Left cardiac atrium (tissue), 4 donors: ENCODE measurements at places on chromosomes 1 and 21. TPM values are rescaled to one million over a fixed set of nuclear protein-coding genes. Genes with fewer than 3 reads are reported as not detected.
A peak's percentile ranks its signal among the peaks of the same experiment; 100 is the strongest.

Gene PDPN
- total RNA-seq = 14.3 TPM

Gene ENAH
- total RNA-seq = 79.0 TPM

DNA sequence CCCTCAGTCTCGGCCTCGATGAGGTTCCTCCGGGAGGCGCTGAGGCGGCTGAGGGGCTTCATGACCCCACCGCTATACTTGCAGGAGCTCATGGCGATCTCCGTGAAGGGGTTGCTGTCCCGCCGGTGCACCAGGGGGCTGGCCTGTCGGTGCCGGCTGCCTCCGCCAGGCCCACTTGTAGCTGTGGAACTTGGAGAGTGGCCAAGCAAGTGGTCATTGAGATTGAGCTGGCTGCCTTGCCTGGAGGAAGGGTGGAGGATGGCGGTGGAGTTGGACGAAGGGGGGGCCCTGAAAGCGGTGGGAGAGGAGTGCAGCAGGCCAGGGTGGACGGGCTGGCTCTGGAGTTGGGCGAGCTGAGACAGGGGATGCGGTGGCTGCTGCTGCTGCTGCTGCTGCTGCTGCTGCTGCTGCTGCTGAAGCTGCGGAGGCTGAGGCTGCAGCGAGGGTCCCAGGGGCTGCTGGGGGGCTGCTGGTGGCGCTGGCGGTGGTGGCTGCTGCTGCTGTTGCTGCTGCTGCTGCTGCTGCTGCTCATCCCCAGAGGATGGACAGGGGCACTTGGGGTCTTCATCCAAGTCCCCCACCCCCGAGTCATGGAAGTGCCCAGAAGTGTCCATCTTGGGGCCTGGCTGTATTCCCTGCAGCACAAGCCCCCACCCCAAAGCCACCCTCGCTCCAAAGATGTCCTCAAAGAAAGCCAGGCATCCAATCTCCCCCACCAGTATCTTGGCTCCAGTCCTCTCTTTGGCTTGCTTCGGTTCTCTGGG, 548 bp downstream of the KCNN3 start:
- DNase-seq = peak; percentile 86

GRCh38 chr1:113540335-113540734, 150.0 kb downstream of the MAGI3 start:
- DNase-seq = no peak

DNA sequence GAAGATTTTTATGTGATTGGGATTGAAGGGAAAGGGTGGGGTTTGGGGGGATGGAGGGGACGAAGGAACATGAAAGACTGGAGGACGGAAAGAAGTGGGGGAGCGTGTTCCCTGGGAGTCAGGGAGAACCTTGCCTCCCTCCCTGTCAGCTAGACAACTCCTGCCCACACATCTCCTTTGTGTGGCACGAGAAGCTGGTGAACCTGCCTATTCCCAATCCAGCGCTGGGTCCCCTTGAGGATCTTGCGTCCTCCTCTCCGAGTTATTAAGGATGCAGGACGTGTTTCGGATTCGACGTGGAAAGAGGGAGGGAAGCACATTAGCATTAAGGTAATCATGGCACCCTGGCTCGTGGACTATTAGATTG, 1.4 kb downstream of the LRRC7 start:
- DNase-seq = no peak

- peak; percentile 51 for DNase-seq
Measured at GRCh38 chr1:6148497-6149241, 31.5 kb downstream of the CHD5 start.

Gene MPL
- total RNA-seq = 0.65 TPM

GRCh38 chr1:9404117-9404914, 111.6 kb downstream of the SPSB1 start:
- DNase-seq = no peak

DNA sequence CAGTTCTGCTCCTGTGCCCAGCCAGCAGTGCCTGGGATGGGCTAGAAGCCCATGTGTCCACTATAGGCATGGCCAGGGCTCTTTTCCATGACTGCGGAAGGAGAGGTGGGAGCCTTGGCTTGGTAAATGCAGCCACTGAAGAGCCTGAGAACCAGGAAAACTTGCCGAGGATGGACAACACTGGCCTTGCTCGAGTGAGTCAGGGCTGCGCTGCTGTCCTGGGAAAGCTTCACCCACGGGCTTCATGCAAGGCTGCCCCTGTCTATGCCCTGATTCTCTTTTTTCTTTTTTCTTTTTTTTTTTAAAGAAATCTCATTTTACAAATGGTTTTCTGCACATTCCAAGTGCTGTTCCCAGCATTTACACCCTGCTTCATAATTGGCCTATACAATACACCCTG, 156.5 kb downstream of the CAMTA1 start:
- DNase-seq = no peak

Gene PRDM16
- 1.2 TPM for total RNA-seq

Gene ZMYND12
- 0.65 TPM for total RNA-seq

DNA sequence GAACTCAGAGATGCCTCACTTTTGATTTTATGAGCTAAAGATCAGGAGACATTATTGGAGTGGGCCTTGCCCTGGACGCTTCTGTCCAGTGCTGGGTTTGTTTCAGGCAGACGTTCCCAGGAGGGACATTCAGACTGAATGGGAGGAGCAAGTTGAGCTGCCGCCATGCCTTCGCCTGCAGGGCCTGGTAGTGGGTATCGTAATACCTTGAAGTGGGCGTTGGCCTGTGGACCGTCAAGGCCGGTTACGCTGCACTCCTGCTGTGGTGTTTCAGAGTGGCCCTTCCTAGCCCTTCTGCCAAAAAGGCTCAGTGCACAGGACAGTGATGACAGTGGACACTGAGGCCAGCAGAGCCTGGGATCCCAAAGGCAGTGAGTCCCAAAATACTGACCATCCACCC, 1.6 kb downstream of the FAM3B start:
- DNase-seq = no peak

- DNase-seq = no peak
Measured at GRCh38 chr1:75124510-75124909, 9.7 kb upstream of the LHX8 start.

DNA sequence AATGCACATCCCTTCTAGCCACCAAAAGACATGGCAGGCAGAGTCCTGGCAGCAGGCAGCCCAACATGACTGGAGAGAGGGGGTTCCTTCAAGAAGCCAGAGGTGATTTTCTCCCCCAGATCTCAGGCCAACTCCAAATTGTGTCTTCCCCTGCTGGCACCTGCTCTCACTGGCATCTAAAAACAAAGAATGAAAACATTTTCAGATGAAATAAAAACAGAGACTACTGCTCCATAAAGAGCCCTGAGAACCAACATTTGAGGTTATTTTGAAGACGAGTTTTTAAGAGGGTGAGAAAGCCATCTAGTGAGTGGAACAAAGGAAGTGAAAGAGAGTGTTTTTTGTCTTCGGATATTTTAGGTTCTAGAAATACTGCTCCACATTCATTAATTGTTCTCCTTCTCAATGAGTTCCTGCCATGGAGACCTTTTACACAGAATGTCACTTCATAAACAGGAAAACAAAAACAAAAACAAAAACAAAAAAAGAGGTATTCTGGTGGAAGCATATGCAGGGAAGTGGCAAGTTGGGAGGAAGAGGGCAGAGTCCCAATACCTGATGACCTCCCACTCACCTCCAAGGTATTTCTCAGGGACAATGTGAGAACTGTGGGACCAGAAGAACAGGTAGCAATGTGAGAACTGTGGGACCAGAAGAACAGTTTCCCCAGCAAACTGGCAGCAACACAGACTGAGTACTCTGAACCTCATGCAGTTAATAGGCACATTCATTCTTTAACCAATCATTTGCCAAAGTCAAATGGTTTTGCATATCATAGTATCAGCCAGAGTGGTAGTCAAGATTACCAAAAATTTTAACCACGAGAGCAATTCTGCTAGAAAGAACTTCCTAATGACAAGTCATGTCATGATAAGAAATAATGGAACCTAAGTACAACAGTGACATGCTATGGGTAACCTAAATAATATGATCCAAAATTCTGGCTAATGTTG, 50.0 kb downstream of the KIAA0319L start:
- DNase-seq = no peak

Gene ELAVL4
- total RNA-seq = 1.0 TPM

DNA sequence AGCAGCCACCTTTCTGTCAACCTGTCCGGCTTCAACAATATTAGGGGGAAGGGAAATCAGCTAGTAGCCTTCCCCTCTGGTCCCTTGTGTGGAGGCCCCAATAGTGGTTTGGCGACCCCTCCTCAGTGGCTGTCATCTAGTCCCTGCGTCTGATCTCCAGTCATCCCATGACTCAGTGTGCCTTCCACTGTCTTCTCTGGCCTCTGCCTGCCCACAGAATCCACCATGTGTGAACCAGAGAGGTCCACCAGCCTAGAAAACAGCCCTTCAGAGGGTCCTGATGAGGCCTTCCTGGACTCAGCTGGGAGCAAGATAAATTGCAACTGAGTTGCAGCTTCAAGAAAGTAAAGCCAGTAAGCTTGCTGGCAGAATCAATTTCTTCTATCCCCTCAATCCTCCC, 3.8 kb upstream of the ATXN7L2 start:
- no peak for DNase-seq
